ENCODE measurements at places on chromosomes 12 and 14.

DNA sequence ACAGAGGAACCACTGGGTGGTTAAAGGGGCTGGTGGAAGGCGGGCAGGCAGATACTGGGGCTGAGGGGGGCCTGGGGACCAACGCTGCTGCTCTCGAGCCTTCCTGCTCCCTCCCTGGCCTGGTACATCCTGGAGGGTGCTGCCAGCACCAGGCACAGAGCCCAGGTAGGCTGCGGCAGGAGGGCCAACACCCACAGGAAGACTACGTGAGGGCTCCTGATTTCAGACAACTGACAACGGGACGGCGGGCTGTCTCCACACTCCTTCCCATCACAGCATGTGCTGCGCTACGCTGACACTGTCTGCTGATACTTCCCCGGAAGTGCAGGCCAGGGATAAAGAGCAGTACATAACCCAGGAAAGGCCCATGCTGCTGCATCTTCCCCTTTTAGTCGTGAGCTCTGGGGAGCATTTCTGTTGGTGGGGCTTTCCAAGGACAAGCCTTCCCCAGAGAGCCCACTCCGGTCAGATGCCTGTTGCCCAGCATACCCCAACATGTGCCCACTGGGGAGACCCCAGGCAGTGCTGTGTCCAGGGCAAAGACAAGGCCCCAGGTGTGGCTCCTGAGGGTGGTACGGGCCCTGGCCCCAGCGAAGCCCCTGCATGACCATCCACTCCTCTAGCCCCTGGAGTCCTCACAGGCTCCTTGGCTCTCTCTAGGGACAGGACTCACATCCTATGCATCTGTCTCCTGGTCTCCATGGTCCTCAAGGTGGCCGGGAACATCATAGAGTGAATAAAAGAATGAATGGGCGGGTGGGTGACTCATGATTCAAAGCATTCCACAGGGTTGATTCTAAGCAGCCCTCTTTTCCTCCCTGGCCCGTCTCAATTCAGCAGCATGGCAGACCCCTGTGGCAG lies 38.0 kb downstream of the CHGA start:
- no peak for DNase-seq

DNA sequence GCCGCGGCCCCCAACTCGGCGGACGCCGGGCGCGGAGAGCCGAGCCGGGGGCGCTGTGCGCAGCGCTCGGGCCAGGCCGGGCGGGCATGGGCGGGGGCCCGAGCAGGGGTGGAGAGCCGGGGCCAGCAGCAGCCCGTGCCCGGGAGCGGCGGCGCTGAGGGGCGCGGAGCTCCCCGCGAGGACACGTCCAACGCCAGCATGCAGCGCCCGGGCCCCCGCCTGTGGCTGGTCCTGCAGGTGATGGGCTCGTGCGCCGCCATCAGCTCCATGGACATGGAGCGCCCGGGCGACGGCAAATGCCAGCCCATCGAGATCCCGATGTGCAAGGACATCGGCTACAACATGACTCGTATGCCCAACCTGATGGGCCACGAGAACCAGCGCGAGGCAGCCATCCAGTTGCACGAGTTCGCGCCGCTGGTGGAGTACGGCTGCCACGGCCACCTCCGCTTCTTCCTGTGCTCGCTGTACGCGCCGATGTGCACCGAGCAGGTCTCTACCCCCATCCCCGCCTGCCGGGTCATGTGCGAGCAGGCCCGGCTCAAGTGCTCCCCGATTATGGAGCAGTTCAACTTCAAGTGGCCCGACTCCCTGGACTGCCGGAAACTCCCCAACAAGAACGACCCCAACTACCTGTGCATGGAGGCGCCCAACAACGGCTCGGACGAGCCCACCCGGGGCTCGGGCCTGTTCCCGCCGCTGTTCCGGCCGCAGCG lies 639 bp downstream of the FZD10 start:
- no peak for DNase-seq

DNA sequence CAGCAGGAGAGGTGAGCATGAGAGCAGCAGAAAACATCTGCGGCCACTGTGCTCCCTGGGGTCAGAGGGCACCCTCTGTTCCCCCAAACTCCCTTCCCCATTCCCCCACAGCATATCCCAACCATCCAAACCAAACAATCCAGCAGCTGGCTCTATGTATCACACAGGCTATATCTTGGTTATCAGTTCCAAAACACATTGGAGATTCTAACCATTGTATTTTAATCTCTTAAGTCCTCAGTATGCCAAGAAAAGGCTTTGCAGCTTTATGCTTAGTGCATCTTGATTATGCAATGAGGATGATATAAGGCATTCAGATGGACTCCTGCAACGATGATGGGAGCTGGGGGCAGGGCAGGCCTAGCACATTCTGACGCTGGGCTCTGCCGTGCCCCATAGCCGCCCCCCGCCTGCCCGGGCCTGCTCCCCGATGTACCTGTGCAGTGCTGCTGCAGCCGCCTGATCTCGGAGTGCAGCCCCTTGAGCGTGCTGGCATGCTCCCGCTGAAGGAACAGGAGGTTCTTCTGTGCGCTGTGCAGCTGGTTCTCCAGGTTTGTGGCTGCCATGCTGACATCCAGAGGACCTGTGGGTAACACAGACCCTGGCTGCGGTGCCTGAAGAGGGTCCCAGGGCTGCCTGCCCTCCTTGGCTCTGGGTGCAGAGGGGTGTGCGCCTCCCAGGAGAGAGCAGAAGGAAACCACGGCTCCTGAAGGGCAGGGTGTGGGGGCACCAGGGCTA lies 29.6 kb downstream of the CCDC92 start:
- DNase-seq: no peak

GRCh38 chr12:132129007-132129406 lies 15.1 kb downstream of the DDX51 start:
- DNase-seq: no peak

DNA sequence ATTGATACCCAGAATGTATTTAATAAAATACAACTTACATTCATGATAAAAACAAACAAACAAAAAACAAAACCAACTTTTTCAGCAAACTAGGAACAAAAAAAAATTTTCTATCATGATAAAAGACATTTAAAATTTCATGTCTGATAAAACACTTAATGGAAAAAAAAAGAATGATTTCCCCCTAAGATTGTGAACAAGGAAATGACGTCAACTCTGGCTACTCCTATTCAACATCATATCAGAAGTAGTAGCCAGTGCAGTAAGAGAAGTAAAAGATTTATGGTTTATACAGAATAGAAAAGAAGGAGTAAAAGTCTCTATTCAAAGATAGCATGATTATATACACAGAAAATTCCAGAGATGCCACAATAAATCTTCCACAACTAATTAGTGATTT lies 1306.6 kb downstream of the FSCB start:
- no peak for DNase-seq

DNA sequence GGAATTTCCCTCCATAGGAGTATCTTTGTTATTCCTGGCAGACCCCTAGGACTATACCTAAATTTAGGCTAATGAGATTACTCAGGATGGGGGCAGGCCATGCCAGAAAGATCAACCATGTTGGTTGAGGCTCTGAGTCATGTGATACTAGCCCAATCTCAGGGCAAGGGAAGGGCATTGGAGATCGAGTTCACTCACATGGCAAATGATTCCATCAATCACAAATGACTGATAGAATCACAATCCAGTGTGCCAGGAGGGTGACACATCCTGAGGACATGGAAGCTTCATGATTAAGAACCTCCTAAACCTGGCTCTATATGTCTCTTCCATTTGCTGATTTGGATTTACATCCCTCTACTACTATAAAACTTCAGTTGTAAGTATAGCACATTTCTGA lies 182.3 kb downstream of the NTF3 start:
- no peak for DNase-seq

DNA sequence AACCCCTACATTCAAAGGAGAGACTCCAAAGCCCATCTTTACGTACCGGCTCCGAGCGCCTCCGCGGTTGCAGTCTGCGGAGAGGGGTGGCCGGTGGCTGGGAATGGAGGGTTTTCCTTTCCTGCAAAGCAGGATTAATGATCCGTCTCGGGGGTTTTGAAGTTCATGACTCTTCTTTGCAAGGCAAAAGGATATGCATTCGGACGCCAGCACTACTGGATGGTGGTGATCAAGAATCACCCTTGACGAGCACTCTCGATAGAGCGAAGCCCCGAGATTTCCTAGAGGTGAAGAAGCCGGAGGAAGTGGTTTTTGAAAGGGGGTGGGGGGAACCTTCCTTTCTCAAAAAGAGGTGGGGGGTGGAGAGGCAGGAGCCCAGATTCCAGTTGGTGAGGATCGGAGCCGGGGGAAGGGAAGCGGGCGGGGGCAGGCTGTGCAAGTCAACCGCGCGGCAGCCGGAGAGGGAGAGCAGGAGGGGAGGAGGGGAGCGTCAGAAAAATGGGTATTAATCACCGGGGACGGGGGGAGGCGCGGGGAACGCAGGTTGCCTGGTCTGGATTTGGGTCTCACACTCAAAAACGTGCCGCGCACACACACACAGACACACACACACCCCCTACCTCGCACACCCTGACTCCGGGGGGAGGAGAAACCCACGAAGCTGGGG lies at the start of gene GRIN2B:
Gene GRIN2B (minus strand): TSS at position 307 of the 667 bp plus-strand sequence. CDS start 115,394 bp downstream, outside the sequence.
- DNase-seq: no peak

DNA sequence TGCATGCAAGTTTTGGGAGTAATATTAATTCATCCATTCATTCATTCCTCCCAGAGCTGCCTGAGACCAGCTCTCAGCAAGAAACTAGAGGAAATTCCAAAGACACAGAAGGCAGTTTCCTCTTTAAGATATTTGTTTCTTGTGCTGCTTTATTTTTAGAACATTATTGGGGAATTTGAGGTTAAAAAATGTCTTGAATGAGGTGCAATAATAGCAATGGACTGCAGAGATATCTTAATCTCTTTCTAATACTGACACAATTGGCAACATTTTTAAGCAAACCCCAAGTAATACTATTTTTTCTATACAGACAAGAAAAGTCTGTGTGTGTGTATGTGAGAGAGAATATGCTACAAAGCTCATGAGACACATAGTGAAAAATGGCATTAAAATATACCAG lies 190.2 kb upstream of the USP15 start:
- DNase-seq: no peak

GRCh38 chr12:44875417-44875953 lies 630 bp downstream of the NELL2 start:
- DNase-seq: no peak

GRCh38 chr14:55221186-55221585 lies 29.8 kb upstream of the DLGAP5 start:
- no peak for DNase-seq

DNA sequence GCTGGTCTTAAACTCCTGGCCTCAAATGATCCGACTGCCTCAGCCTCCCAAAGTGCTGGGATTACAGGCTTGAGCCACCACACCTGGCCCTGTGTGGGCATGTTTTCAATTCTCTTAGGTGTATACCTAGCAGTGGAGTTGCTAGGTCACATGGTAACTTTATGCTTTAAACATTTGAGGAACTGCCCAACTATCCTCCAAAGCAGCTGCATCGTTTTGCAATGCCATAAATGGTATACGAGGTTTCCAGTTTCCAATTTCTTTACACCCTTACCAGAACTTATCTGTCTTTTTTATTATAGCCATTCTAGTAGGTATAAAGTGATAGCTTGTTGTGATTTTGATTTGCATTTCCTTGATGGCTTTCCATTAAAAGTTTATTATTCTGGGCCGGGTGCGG lies 25.1 kb downstream of the RBMS2 start:
- no peak for DNase-seq

DNA sequence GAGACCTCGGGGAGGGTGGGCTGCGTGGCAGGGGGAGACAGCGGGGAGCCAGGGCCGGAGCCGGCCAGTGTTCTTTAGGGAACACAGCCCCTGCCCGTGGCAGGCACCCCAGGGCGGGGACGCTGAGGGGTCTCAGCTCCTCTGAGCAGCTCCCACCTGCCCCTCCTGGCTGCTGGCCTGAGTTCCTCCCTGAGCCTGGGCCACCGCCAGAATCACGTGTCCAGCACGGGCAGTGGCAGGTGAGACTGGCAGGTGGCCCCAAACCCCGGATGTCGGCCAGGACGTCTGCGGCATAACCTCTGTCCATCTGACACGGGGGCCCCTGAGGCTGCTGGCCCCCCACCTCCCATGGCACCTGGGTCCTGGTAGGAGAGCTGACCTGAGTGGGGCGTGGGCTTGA lies 25.1 kb downstream of the NOC4L start:
- no peak for DNase-seq

- no peak for DNase-seq
Observed at GRCh38 chr12:38124247-38125012, 192.1 kb upstream of the ALG10B start.

DNA sequence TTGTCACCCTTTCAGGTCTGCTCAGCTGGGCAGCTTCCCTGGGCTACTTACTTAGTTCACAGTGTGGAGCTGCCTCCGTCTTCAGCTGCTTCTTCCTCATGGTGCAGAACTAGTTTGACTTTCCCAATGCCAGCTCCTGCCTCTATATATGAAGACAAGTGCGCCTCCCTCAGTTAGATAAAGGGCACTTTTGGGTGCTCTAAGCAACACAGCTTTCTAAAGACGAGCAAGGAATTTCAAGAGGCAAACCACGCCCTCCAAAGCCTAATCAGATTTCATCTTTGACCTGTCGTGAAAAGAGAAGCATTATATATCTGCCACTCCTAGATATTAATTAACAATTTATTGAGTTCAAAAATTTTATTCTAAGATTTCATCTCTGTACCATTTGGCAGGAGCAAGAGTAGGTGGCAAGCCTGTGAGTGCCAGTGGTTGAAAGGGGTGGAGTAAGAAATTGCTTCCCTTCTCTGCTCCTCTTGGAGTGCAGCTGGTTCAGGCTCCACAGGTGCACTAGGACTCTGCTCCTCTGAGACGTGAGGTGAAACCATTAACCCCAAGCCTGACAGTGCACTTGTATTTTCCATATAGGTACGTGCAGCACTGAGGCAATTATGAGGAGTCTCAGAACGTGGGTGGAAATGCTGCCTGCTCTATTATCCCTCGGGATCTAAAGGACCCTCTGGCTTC lies 2.1 kb upstream of the SLC11A2 start:
- peak; percentile 79 for DNase-seq

DNA sequence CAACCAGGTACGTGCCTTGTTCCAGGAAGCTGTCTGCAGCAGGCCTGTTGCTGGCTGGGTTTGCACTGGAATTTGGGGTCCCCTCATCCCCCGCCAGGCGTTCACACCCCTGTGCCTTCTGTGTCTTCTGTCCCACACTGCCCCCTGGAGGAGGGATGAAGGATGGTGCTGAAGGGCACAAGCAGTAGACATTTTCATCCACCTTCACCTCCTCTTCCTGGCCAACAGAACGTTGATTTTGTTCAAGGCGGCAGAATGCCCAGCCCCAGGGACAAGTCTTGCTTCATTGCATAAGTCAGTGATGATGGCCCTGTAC lies 122.1 kb downstream of the CALM1 start:
- peak; percentile 66 for DNase-seq

- no peak for DNase-seq
Observed at GRCh38 chr12:111174251-111174960, 194.5 kb downstream of the PHETA1 start.

GRCh38 chr14:60736494-60736893 lies 1.9 kb downstream of the MNAT1 start:
- DNase-seq: no peak
